Bronchial epithelial cell (primary cell): ENCODE measurements at places on chromosomes 11 and 22. TPM values are rescaled to one million over a fixed set of nuclear protein-coding genes. Genes with fewer than 3 reads are reported as not detected.

- DNase-seq = peak; percentile 37
Observed at GRCh38 chr11:13668957-13669521, 571 bp downstream of the FAR1 start.

DNA sequence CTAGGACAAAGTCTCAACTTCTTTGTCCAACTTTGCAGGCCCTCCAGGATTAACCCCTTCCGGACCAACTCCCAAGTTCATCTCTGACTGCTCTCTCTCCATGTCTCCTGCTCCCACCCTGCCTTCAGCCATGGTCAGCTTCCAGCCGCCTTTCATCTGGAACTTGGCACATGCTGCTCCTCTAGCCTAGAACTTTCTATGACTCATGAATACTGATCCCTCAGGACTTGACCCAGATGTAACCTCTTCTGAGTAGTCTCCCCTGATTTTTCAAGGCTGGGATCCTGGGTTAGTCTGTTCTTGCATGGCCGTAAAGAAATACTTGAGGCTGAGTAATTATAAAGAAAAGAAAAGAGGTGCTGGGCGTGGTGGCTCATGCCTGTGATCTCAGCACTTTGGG is 5.2 kb upstream of the SLC15A3 start:
- DNase-seq = peak; percentile 45

SCUBE2 gene
- not detected in 2 replicates for total RNA-seq

DNA sequence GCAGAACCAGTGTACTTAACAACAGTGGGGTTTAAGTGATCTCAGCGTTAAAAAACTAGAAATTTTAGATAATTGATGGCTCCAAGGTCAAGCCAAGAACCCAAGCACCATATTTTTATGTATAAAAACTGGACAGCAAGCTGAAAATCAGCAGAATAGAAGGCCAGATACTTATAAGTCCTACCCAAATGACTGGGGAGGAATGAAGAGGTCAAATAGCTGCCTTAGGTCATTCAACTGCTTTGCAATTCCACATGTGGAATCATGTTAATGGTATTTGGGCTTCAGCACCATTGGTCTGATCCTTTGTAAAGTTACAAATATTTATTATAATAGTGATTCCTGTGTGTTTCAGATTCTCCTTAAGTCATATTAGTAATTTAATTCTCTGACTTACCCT is 108.4 kb downstream of the FAT3 start:
- peak; percentile 26 for DNase-seq

DNA sequence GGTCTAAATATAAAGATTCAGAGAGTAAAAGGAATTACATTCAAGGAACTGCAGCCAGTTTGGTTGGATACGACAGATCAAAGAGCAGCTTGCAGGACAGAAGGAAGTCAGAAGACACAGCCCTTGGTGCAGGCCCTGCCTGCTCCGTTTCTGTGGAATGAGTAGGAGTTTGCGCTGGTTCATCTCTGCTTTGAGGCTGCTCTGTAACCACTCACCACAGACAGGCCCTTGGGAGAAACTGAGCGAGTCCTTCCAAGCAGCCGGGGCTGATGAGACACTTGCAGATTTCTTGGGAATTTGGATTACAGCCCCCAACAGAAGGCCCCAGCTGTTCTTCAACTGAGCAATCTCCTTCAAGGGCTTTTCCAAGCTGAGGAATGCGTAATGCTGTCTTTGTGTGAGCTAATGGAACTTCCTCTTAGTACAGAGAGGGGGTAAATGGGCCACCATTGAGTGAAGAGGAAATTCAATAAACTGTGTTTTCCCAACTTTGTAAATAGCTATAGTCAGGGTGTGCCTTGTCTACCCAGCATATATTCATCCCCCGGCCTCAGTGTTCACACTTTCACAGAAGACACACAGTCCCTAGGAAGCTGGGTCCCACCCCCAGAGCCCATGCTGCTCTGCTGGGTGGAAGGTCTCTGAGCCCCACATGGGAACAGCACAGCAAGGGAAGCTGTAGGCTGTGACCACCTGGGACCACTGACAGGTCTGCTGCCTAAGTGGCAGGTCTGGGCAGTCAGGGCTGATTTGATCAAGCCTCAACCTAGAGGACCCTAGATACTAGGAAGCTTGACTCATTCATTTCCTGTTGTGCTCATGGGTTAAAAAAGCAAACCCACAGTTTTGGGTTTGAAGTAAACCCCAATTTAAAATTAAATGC is 16.6 kb downstream of the IL10RA start:
- DNase-seq = peak; percentile 37

DNA sequence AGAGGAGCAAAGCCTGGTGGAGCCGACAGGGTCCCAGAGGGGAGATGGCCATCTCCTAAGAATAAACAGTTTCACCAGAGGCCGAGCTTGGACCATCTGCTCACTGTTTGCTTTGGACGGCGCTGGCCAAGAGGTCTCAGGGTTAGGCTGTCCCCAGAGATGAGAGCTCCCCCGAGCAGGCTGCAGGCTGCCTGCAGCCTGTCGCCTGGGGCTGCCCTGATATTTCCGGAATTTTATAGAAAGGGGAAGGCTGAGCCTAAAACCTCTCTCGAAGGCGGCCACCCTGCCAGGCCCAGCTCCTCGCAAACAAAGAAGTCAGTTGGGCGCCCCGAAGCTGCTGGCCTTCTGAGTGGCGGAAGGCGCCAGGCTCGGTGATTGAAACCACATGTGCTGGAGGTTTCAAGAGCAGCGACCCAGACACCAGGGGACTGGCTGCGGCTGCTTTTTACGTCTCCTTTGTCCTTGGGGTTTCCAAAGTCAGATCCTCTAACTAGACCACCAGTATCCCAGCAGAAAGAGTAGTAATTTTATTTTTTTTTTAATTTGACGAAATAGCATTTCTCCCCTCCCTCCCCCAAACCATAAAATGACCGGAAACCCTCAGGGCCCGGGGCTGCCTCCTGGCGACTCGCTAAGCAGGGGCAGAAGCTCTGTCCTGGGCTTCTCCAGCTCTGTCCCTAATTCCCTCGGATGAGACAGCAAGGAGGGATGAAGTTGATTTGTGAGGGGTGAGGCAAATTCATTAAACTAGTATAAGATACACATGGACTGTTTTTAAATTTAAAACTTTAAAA is 57.4 kb downstream of the CLMP start:
- no peak for DNase-seq
